Activated T-cell treated with anti-CD3 and anti-CD28 coated beads, Interleukin-2, amount 50 U/mL, for 4 hours (primary cell): ENCODE measurements at places on chromosomes 4 and X.

DNA sequence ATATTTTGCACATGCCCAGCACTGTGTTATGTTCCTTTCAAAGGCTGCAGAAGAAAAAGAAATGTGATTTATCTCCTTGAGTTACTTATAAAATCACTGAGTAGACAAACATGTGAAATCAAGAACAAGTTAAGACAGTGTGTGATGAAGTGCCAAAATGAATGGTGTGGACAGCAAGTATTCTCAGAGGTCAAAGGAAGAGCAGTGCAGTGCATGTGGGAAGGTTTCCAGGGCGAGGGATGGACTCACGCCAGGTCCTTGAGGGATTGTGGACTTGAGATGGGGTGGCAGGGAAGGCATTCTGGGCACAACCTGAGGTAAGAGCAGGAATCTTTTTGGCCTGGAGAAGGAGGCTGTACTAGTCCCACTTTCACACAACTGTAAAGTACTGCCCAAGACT is 115.5 kb downstream of the FNIP2 start:
- no peak for DNase-seq

DNA sequence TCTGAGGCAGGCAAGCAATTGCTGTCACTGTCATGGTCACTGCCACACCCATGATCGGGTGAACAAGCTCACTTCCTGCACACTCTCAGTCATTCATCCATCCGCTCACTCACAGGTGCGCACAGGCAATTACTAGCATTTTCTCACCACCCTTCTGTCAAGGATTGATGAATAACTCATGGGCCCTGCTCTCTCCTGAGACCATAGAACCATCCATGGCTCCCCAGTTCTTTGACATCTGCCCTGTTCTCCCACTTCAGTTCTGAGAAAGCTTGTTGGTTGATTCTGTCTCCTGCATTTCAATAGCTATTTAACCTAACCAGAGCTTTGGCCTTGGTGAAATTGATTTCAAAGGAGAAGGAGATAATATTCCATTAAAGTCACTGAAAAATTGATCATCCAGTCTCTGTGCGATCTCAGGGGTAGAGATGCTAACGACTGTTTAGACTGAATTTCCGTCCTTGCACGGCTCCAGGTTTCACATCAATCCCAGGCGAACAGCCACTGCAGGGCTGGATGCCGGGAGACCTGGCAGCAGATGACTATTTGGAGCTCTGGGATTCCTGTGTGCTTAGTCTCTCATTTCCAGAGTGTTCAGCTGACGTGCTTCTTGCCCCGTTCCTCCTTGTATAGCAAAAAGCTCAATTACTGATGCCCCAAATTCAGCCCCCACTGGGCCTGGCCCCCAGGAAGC is 36.9 kb upstream of the ADRA2C start:
- DNase-seq = no peak

DNA sequence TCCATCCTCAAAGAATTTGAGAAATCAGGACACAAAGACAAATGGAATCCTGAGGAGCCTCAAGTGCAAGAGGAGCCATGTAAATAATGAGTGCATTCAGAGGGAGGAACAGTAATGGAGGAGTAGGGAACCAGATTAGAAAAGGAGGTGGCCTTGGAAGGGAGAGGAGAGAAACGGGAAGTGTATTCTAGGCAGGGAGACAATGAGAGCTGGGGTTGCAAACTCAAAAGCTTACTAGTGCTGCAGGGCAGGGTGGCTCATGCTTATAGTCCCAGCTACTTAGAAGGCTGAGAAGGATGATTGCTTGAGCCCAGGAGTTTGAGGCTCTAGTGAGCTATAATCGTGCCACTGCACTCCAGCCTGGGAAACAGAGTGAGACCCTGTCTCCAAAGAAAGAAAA is 113.2 kb upstream of the LSM6 start:
- no peak for DNase-seq

- no peak for DNase-seq
Observed at GRCh38 chr4:77197831-77198230, 40.8 kb downstream of the CCNG2 start.

DNA sequence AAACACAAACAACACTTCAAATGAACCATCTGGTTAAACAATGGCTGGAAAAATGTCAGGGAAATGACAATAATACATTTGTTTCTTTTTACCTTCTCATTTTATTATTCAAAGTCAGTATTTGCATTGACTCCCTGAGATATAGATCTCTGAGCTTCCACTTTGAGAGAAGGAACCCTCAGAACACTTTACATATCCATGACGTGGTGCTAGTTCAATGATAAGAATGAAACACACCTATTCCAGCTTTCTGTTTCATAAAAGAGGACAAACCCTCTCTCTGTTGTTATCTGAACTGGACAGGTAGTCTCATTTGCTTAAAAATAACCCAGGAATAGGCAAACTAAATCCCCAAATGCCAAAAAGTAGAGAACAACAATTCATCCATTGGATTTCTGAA is 65.3 kb upstream of the CCSER1 start:
- DNase-seq = no peak
